Caco-2 (cell line): ENCODE measurements at places on chromosomes 4 and X. TPM values are rescaled to one million over a fixed set of nuclear protein-coding genes. Genes with fewer than 3 reads are reported as not detected.

The EDNRA gene
- total RNA-seq: 0.58 and 0.73 TPM in 2 replicates

The ANOS1 gene
- total RNA-seq: 0.81 and 0.91 TPM in 2 replicates

The SORBS2 gene
- 47.7 and 59.7 TPM in 2 replicates for total RNA-seq

The CDKL2 gene
- 1.5 and 1.9 TPM in 2 replicates for total RNA-seq

The IDH3G gene
- total RNA-seq: 53.3 and 54.0 TPM in 2 replicates

The DDIT4L gene
- 4.0 and 4.7 TPM in 2 replicates for total RNA-seq

The CT45A2 gene
- not detected in 2 replicates for total RNA-seq

The MPP1 gene
- 26.6 and 27.0 TPM in 2 replicates for total RNA-seq

The NEIL3 gene
- total RNA-seq: 8.0 and 8.5 TPM in 2 replicates

The NAP1L2 gene
- total RNA-seq: 0.12 and 0.16 TPM in 2 replicates

The CXCL6 gene
- not detected in 2 replicates for total RNA-seq

The TMPRSS11A gene
- not detected in 2 replicates for total RNA-seq

The BBS12 gene
- 2.6 and 2.7 TPM in 2 replicates for total RNA-seq

The ADH6 gene
- 6.8 and 9.1 TPM in 2 replicates for total RNA-seq

The SSR4 gene
- 353 and 373 TPM in 2 replicates for total RNA-seq

The ODAPH gene
- not detected in 2 replicates for total RNA-seq

The AMOT gene
- 55.7 and 66.3 TPM in 2 replicates for total RNA-seq

The IL15 gene
- total RNA-seq: 0.37 TPM in 1 of 2 replicates, not detected in the other

The IL2RG gene
- total RNA-seq: 5.1 and 9.6 TPM in 2 replicates

The RASGEF1B gene
- 24.8 and 32.3 TPM in 2 replicates for total RNA-seq

The S100G gene
- not detected in 2 replicates for total RNA-seq

The FRG2 gene
- 0.23 TPM in 1 of 2 replicates, not detected in the other for total RNA-seq

The GAB1 gene
- total RNA-seq: 46.9 and 48.9 TPM in 2 replicates

The JAKMIP1 gene
- total RNA-seq: not detected in 2 replicates

The CTAG1B gene
- not detected in 2 replicates for total RNA-seq

The SOWAHB gene
- total RNA-seq: 6.3 and 7.4 TPM in 2 replicates

The N4BP2 gene
- total RNA-seq: 27.5 and 28.7 TPM in 2 replicates

The RASSF6 gene
- total RNA-seq: 2.4 and 2.9 TPM in 2 replicates

The NSG1 gene
- 5.5 and 7.2 TPM in 2 replicates for total RNA-seq

The PRR32 gene
- total RNA-seq: not detected in 2 replicates

The NOX1 gene
- total RNA-seq: 13.2 and 15.7 TPM in 2 replicates

The ABLIM2 gene
- total RNA-seq: 0.23 TPM in 1 of 2 replicates, not detected in the other

The USP26 gene
- total RNA-seq: not detected in 2 replicates

The TMSB15C gene
- total RNA-seq: 3.2 and 3.6 TPM in 2 replicates

The CSAG1 gene
- total RNA-seq: not detected in 2 replicates

The UGT2B10 gene
- 0.25 and 0.37 TPM in 2 replicates for total RNA-seq

The AFF2 gene
- total RNA-seq: 0.16 and 0.42 TPM in 2 replicates

The PNCK gene
- total RNA-seq: not detected in 2 replicates

The EDA2R gene
- not detected in 2 replicates for total RNA-seq

The CHIC1 gene
- 7.6 and 8.9 TPM in 2 replicates for total RNA-seq

The SULT1B1 gene
- total RNA-seq: 0.86 and 1.00 TPM in 2 replicates
